ENCODE measurements at places on chromosomes 12 and 14.

GRCh38 chr14:96285667-96286066, 29.7 kb downstream of the BDKRB1 start:
- DNase-seq: no peak

- no peak for DNase-seq
These were observed 1.0 kb upstream of the SLC38A2 start for GRCh38 chr12:46373301-46374296.

GRCh38 chr12:122458105-122459035, 35.9 kb upstream of the CLIP1 start:
- no peak for DNase-seq

DNA sequence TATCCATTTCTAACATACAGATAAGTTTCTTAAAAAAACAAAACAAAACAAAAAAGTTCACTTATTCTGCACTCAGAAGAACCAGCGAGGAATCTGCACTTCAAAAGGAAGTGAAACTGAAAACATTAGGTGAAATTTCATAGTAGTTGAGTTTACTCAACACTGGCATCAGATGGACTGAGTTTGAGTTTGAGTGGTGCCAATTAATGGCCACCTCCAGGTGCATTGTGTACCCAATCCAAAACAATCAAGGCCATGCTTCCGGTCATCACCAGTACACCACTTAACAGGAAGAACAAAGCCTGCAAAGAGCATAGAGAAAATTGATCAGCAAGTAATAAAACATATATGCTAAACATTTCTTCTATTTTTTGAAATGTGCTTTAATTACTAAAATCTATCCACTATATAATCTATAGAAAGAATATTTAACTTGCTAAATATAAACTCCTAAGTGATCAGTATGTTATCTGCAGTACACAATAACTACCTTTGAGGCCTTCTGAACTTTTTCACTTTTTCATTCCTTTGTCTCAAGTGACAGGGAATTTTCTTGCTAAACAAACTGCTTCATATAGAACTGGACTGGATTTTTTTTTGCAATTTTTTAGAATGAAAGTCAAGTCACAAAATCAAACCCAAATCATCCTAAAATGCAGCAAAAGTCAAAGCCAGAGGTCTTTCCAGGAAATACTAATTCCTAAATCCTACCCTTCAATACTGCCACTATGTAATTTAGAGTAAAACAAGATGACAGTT, 11.5 kb downstream of the SLC38A2 start:
- DNase-seq: no peak

- no peak for DNase-seq
These were observed 46.1 kb downstream of the CYP46A1 start for GRCh38 chr14:99729991-99730875.

GRCh38 chr14:90628825-90629224, 187.4 kb downstream of the TTC7B start:
- DNase-seq: no peak

- no peak for DNase-seq
These were observed 40.9 kb upstream of the CAPRIN2 start for GRCh38 chr12:30795410-30796312.
